ENCODE measurements at places on chromosomes 2 and 18. TPM values are rescaled to one million over a fixed set of nuclear protein-coding genes. Genes with fewer than 3 reads are reported as not detected.

GRCh38 chr2:215619022-215619958, 183.4 kb upstream of the FN1 start:
- peaks cover 53% of the 10 kb centered on the region for H3K4me1 ChIP-seq
- no peak overlapping the region for H3K4me3 ChIP-seq
- no peak for DNase-seq
- no peak overlapping the region for H3K27ac ChIP-seq
- H3K36me3 ChIP-seq = no peaks in the 10 kb centered on the region

- H3K4me1 ChIP-seq = no peaks in the 10 kb centered on the region
- H3K36me3 ChIP-seq = no peaks in the 10 kb centered on the region
- no peaks in the 10 kb centered on the region for H3K27me3 ChIP-seq
Measured at GRCh38 chr18:30679285-30679930, 363.1 kb downstream of the DSC3 start.

BOLA3 gene
- 64.5 TPM for polyA plus RNA-seq

OXER1 gene
- 1.6 TPM for polyA plus RNA-seq

RNPEPL1 gene
- polyA plus RNA-seq = 81.6 TPM

CD28 gene
- 0.14 TPM for polyA plus RNA-seq

DNA sequence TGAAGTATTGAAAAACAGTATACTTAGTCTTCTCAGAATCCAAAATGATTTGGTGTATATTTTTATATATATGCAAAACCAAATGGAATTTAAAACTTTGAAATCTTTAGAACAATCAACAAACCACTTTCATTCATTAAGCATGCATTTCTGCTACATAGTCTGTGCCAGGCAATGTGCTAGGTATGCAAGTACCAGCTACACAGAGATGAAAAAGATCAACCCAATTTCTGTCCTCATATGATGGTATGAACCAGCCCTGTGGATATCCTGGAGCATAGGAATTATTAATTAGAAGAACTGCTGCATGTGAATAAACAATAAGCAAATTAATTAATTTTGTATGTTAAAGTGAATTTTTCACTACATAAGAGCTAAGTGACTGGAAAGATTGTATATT, 51.2 kb upstream of the RTN4 start:
- no peak overlapping the region for H3K27ac ChIP-seq
- no peak overlapping the region for H3K4me3 ChIP-seq
- H3K36me3 ChIP-seq = no peaks in the 10 kb centered on the region
- H3K4me1 ChIP-seq = peaks cover 9% of the 10 kb centered on the region
- H3K27me3 ChIP-seq = no peaks in the 10 kb centered on the region
- no peak for DNase-seq

FAP gene
- polyA plus RNA-seq = 2.8 TPM

DNA sequence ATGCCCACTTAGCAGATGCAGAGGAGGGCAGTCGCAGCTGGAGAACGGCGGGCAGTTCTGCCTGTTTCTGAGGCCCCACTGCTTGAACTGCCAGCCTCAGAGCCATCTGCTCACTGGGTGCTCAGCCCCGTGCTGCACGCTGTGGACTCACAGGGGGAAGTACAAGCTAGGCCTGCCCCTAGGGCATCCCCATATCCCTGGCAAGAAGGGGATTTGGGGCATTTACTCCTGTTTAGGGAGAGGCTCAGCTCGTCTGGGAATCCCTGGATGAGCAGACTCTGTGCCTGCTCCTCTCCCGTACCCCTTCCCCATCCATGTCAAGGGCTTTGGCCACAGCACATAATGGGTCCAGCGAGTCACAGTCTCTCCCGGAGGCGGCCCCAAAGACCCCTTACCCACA, 169.8 kb upstream of the PKDCC start:
- H3K27ac ChIP-seq = no peak overlapping the region
- no peak for DNase-seq
- no peak overlapping the region for H3K4me3 ChIP-seq
- no peaks in the 10 kb centered on the region for H3K27me3 ChIP-seq
- no peaks in the 10 kb centered on the region for H3K36me3 ChIP-seq

DNA sequence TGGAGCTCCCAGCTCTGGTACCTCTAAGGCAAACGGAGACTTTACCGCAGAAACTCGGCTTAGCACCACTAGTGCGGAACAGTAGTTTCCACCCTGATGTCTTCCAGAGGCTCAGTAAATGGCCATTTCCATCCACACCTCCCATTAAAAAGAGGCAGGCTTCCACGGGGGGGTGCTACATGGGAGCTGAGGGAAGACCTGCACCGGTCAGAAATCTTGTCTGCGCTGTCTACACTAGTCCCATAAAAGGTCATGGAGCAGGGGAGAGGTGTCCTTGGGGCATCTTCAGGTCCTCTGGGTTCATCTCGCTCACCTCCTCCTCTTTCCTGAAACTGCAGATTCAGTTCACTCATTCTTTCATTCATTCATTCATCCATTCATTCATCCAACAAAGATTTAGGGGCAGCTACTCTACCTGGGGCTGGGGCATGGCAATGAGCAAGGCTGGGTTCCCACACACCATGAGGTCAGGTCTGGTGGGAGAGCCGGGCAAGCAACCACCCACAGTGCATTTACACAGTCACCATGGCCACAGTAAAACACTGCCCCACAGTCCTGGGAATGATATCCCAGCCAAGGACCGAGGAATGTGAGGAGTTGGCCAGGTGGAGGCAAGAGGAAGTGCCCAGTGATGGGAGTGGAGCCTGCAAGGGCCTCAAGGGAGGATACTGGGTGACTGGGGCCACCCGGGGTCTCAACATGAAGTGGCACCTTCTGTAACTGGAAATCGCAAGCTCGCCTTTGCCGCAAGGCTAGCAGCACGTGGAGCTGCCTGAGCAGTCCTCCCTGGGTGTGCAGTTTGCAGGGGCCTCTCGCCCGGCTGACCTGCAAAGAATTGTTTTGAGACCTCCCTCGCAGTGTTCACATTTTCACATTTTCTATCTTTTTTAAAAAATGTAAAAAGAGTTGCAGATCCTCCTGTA, 180.2 kb upstream of the RAB6C start:
- no peaks in the 10 kb centered on the region for H3K4me1 ChIP-seq
- H3K36me3 ChIP-seq = no peaks in the 10 kb centered on the region
- H3K4me3 ChIP-seq = no peak overlapping the region
- DNase-seq = no peak
- no peak overlapping the region for H3K27ac ChIP-seq
- no peaks in the 10 kb centered on the region for H3K27me3 ChIP-seq

DNA sequence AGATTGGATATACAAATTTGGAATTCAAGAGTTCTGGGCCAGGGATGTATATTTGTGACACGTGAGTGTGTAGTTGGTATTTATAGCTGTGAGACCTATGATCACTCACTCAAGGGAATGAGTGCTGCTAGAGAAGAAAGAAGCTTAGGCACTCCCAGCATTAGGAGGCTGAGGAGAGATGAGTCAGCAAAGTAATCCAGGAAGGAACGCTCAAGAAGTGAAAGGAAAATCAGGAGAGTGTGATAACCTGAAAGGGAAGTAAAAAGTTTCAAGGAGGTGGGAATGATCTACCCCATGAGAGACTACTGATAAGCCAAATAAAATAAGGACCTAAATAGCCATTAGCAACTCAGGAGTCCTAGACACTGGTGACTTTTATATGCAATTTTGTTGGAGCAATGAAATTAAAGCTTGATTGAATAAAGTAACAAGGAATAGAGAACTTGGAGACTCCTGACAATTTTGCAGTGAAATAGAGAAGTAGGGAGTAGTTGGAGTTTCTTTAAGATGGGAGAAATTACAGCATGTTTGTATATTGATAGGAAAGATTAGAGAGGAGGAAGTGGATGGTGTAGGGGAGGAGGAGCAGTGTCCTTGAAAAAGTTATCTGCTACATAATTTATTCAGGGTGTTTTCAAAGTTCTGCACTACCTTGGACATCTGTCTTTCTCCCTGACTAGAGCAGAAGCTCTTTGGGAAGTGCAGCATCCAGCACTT, 89.9 kb downstream of the UBE2E3 start:
- no peak overlapping the region for H3K4me3 ChIP-seq
- no peaks in the 10 kb centered on the region for H3K4me1 ChIP-seq
- H3K36me3 ChIP-seq = no peaks in the 10 kb centered on the region
- no peak for DNase-seq
- H3K27ac ChIP-seq = no peak overlapping the region

CNDP1 gene
- polyA plus RNA-seq = 0.08 TPM

DNA sequence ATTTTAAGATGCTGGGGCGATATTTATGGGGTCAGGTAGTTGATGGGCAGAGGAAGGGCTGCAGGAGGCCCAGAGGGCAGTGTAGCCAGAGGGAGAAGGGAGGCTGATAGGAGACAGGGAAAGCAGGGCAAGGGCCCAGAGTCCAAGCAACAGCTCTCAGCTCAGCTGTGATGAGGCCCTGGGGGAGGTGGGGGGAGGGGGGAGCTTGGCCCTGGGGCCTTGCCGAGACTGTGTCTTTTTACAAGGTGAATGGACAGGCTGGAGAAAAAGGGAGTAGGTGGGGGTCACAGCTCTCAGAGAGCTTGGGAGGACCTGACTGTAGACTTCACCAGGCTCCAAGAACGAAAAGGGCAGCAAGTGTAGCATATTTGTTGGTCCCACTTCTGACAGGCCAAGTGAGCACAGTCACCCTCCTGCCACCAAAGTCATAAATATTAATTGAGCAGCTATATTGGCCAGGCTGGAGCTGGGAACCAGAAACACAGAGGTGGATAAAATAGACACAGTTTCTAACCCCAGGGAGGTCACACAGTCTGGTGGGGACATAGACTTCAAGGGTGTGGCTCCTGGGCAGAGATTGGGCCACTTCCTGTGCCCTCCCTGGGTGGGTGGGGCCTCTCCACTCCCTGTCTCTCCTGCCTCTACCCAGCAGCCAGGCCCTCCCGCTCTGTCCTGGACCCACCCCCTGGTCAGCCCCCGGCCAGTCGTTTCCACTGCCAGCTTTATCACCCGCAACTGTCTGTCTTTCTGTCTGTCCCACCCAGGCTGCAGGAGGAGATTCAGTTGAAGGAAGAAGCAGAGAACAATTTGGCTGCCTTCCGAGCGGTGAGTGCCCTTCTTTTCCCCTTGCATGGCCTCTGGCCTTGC, 1.4 kb downstream of the DES start:
- H3K4me3 ChIP-seq = no peak overlapping the region
- H3K27ac ChIP-seq = no peak overlapping the region
- peaks cover 18% of the 10 kb centered on the region for H3K4me1 ChIP-seq
- no peak for DNase-seq
- no peaks in the 10 kb centered on the region for H3K36me3 ChIP-seq
- H3K27me3 ChIP-seq = no peaks in the 10 kb centered on the region

GRCh38 chr18:32934201-32934600, 161.4 kb upstream of the KLHL14 start:
- H3K4me1 ChIP-seq = no peaks in the 10 kb centered on the region
- H3K4me3 ChIP-seq = no peak overlapping the region
- H3K36me3 ChIP-seq = no peaks in the 10 kb centered on the region

DNA sequence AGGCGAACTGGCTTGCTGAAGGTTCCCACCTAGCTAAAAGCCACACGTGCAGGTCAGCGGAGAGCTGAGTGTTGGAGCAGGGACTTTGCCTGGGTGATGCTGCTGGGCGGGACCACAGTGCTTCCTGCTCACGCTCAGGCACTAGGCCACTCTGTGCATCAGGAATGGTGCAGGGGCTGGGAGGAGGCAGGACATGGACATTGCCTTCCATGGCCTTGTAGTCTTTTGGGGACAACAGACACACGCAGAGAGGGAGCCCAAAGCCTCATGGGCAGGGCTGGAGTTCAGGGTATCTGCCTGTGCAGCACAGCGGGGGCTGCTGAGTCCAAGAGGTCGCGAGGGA, 207.2 kb downstream of the ZBTB7C start:
- H3K27me3 ChIP-seq = no peaks in the 10 kb centered on the region
- no peaks in the 10 kb centered on the region for H3K4me1 ChIP-seq
- H3K36me3 ChIP-seq = no peaks in the 10 kb centered on the region
- no peak for DNase-seq
- no peak overlapping the region for H3K4me3 ChIP-seq

GRCh38 chr18:48502906-48503305, 35.9 kb upstream of the CTIF start:
- no peak for DNase-seq
- no peak overlapping the region for H3K27ac ChIP-seq
- no peaks in the 10 kb centered on the region for H3K4me1 ChIP-seq
- no peaks in the 10 kb centered on the region for H3K27me3 ChIP-seq

DUSP19 gene
- polyA plus RNA-seq = 0.70 TPM

GRCh38 chr2:54440050-54440449, 16.1 kb upstream of the SPTBN1 start:
- H3K27ac ChIP-seq = no peak overlapping the region
- H3K4me3 ChIP-seq = no peak overlapping the region
- H3K4me1 ChIP-seq = peaks cover 27% of the 10 kb centered on the region

SNORC gene
- 0.63 TPM for polyA plus RNA-seq

- peaks cover 45% of the 10 kb centered on the region for H3K4me1 ChIP-seq
- no peaks in the 10 kb centered on the region for H3K27me3 ChIP-seq
- H3K4me3 ChIP-seq = no peak overlapping the region
- H3K27ac ChIP-seq = no peak overlapping the region
- DNase-seq = no peak
Measured at GRCh38 chr18:55339990-55340389, 248.0 kb downstream of the TCF4 start.

GRCh38 chr2:133413863-133414262, 154.4 kb downstream of the NCKAP5 start:
- H3K27me3 ChIP-seq = no peaks in the 10 kb centered on the region
- H3K27ac ChIP-seq = no peak overlapping the region
- H3K36me3 ChIP-seq = no peaks in the 10 kb centered on the region
- DNase-seq = no peak
- H3K4me3 ChIP-seq = no peak overlapping the region

ENOSF1 gene
- 92.5 TPM for polyA plus RNA-seq

GRCh38 chr2:172804423-172804822, 68.8 kb downstream of the RAPGEF4 start:
- no peaks in the 10 kb centered on the region for H3K36me3 ChIP-seq
- DNase-seq = no peak
- no peaks in the 10 kb centered on the region for H3K4me1 ChIP-seq
- no peak overlapping the region for H3K4me3 ChIP-seq

DNA sequence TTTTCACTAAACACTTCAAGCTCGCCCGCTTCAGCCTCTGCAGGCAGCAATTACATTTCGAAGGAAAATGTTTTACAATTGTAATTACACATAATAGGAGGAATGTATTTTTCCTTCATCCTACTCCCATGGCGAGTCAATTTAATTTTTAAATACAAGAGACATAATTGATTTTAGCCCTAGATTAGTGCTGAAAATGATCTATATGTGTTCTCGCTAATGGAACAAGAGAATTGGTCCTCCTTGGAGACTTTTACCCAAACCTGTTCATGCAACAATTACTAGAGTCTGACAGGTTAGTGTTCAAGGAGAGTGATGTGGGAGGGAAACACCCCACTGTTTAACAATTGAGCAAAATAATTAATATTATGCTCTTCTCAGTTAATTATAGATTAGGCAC, 509.4 kb upstream of the SETBP1 start:
- H3K36me3 ChIP-seq = no peaks in the 10 kb centered on the region
- no peaks in the 10 kb centered on the region for H3K27me3 ChIP-seq

- no peak for DNase-seq
- H3K4me3 ChIP-seq = no peak overlapping the region
- H3K27me3 ChIP-seq = no peaks in the 10 kb centered on the region
- no peak overlapping the region for H3K27ac ChIP-seq
- no peaks in the 10 kb centered on the region for H3K4me1 ChIP-seq
Measured at GRCh38 chr2:231996797-231997540, 35.5 kb downstream of the DIS3L2 start.

GRCh38 chr2:175852879-175853615, 149.0 kb downstream of the LNPK start:
- H3K4me3 ChIP-seq = no peak overlapping the region
- no peaks in the 10 kb centered on the region for H3K36me3 ChIP-seq
- peak; percentile 34 for DNase-seq
- no peaks in the 10 kb centered on the region for H3K27me3 ChIP-seq
- H3K4me1 ChIP-seq = peaks cover 4% of the 10 kb centered on the region
- no peak overlapping the region for H3K27ac ChIP-seq

FER1L5 gene
- 0.09 TPM for polyA plus RNA-seq

- no peaks in the 10 kb centered on the region for H3K27me3 ChIP-seq
- H3K4me1 ChIP-seq = peaks cover 4% of the 10 kb centered on the region
- H3K36me3 ChIP-seq = no peaks in the 10 kb centered on the region
- no peak overlapping the region for H3K4me3 ChIP-seq
- DNase-seq = no peak
- no peak overlapping the region for H3K27ac ChIP-seq
Measured at GRCh38 chr2:3662239-3662638, 4.2 kb downstream of the ALLC start.
